Activated gamma-delta T cell treated with Interleukin-2 at 50 U/mL for 16 hours (primary cell): ENCODE measurements at places on chromosomes 13 and 19.

DNA sequence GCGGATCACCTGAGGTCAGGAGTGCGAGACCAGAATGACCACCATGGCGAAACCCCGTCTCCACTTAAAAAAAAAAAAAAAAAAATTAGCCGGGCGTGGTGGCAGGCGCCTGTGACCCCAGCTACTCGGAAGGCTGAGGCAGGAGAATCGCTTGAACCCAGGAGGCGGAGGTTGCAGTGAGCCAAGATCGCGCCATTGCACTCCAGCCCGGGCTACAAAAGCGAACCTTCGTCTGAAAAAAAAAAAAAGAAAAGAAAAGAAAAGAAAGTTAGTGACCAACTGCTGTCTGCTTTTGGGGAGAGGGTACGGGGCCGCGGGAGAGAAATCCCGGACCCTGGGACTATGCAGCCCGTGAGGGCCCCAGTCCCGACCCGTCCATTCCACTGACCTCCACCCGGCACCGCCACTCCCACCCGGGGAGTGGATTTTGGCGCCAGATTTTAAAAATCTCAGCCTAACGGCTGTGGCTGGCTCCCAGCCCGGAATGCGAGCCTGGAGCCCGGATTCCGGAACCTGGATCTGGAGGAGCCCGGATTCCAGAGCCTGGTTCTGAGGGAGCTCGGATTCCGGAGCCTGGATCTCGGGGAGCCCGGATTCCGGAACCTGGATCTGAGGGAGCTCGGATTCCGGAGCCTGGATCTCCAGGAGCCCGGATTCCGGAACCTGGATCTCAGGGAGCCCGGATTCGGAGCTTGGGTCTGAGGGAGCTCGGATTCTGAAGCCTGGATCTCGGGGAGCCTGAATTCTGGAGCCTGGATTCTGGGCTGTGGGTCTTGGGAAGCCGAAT lies 6.1 kb upstream of the LMNB2 start:
- DNase-seq, result no peak

- DNase-seq, result no peak
These were observed 99.0 kb downstream of the MYO16 start for GRCh38 chr13:108728370-108728769.

- DNase-seq, result no peak
These were observed 553 bp upstream of the SLC7A1 start for GRCh38 chr13:29596064-29596418.

DNA sequence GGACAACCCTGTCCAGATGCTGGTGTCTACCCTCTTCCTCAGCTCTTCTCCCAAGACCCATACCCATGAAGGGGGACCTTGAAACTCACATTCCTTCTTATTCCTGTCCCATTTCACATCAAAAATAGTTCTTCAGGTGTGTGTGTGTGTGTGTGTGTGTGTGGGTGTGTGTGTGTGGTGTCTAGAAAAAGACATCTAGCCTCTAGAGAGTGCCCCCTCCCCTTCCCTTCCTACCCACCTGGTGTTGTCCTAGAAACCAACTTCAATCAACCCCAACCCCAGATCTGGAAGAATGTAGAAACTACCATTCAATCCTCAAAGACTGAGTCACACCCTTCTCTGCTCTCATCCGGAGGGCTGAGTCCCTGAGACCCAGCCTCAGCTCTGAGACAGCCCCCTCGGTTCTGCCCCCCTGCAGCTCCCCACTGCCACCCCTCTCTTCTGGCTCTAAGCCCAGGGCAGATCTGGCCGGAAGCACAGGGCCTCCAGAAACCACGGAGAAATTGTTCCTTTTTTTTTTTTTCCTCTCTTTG lies 3.5 kb downstream of the KCNN4 start:
- no peak for DNase-seq

DNA sequence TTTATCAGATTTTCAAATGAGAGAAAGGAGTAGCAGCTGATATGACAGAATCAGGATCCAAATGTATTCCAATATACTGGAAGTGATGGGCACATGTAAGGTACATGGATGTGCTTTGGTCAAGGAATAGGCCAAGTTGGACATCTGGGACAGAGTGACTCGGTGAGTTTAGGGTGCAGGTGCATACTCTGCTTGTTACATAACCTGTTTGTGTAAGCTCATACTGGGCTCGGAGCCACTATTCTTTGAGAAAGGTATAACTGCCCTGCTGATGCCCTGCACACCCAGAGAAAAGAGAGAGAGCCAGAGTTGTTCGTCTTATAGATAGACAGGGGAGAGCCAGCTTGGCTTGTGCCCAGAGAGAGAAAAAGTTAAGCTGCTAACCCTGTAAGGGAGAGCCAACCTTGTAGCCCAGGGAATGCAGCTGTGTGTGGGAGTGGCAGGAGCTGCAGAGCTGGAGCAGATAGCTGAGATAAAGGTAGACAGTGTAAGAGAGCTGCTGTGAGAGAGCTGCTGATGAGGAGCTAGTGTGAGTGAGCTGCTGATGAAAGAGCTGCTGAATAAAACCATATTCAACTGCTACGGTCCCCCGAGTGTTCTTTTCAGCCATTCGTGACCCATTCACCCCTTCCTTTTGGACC lies 40.7 kb upstream of the N4BP2L1 start:
- no peak for DNase-seq
